ENCODE measurements at places on chromosomes 16 and 17.

DNA sequence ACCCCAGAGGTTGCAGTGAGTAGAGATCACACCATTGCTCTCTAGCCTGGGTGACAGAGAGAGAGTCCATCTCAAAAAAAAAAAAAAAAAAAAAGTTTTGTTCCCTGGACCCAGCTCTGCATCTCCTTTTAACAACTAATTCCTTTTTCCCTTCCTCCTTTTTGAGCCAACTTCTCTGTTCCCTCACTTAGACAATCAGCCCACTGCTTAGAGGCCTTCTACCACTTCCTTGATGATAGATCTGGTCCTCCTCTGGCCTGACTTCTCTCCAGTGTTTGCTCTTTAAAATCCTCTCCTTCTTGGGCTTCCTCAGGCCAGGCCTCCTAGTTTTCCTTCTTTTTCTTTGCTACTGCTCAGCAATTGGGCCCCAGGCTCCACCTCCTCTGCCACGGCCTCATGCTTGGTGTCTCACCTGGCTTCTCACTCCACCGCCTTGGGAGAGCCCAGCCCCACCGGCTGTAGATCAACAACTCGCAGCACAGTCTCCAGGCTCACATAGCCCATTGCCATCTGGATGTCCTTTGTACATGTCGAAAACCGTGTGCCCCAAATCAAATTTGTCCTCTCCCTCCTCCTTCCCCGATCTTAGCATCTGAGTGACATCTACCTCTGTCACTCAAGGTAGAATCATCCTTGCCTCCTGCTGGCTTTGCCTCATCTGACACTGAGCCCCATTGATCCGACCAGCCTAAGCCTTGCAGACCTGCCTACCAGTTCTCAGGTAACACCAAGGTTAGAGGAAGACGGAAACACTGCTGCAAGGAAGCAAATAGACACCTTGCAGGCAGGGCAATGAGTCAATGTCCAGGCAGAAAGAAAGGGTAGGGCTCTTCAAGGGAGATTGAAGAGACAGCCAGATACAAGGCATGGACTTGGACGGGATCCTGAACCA is 17.4 kb downstream of the ARHGAP27 start:
- DNase-seq, result no peak

GRCh38 chr17:81381632-81382577 is 13.4 kb upstream of the BAHCC1 start:
- no peak for DNase-seq

DNA sequence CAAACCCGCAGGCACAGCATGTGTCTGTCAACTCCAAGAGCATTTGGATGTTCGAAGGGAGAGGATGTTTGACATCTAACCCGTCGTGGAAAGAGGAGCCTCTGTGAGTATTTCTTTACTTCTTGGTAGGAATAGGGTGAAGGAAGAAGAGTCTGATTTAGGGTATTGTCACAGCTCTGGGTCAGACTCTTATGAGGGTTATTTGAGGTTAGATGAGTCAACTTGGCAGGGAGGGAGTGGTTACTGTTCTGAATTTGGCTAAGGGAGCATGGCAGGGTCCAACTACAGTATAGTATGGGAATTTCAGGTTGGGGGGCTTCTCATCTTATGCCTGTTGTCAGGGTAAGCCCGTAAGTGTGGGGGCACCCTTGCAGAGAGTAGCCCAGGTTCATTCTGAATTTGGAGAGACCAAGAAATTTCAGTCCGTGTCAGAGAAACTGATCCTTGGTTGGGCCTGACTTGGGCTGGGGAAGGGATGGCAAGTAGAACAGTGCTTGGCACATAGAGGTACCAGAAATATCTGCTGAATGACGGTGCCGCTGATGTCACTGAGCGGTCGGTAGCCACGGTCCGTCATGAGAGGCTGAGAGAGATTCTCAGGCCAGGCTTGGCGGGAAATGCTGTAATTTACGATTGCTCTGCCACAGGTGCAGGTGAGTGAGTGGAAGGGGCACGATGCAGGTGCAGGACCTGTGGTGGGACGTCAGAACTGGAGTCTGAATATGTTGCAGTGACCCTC is 43.2 kb downstream of the MYH3 start:
- DNase-seq, result no peak

GRCh38 chr16:57677622-57678369 is 9.7 kb downstream of the ADGRG3 start:
- no peak for DNase-seq

DNA sequence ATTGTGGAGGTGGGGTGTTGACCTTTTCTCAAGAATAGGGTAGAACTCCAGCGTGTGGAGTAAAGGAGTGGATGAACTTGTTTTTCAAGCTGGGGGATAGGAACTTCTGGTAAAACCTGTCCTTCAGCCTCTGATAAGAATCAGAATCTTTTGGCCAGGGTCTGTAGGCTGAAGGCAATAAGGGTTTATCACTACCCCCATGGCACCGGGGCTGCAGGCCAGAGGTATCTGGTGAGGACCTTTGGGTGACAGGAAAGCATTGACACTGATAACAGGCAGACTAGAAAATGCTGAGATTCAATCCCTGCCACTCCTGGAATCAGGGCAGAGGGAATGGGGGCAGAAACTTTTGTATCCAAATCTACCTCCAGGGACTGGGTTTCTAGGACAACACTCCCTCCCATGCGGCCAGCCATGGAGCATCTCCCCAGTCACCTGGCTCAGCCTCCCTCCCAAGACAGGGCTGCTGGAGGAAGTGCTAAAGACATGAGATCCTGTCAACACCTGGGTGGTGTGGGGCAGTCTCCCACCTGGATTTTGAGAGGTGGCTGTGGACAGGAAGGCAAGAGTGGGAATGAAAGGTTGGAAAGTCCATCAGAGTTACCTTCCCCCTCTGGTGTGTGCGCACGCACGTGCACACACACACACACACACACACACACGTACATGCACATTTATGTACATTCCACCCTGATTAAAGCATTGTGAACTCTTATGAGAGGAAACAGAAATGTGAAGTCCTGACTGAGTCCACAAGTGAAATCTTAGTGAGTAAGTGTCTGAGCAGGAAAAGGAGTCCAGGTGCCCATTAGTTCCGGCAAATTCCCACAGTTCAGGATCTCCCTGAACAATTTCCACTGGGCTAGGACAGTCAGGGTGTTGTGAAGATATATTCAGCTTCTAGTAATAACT is 53.1 kb upstream of the MARCHF10 start:
- no peak for DNase-seq

DNA sequence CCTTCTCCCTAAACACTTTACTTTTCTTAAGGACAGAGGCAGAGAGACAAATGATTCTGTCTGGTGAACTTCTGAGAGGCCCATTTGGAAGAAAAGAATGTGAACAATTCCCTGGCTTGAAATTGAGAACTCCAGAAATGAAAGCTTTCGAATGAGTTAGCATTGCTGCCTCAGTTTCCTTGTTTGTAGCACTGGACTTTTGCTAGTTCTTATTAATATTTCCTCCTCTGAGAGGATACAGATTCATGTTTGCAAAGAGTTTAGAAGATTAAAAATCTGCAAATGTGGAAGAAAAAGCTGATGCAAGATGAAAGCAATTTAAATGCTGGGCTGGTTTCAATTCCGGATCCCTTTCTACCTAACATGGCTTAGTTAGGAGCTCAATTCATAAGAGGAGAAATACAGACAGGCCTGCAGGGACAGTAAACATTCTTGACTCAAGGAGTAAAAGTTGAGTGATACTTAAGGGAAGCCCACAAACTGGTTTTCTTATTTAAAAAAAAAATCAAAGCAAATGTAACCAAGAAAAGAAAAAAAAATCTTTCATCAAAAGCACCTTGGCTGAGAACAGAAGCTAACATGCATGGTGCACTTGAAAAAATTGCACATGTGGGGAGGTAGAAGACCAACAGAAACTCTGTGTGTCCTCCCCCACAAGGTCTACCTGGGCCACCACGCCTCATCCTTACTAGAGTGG is 27.1 kb downstream of the HNF1B start:
- no peak for DNase-seq

GRCh38 chr16:82302042-82302727 is 132.2 kb upstream of the MPHOSPH6 start:
- DNase-seq, result no peak

DNA sequence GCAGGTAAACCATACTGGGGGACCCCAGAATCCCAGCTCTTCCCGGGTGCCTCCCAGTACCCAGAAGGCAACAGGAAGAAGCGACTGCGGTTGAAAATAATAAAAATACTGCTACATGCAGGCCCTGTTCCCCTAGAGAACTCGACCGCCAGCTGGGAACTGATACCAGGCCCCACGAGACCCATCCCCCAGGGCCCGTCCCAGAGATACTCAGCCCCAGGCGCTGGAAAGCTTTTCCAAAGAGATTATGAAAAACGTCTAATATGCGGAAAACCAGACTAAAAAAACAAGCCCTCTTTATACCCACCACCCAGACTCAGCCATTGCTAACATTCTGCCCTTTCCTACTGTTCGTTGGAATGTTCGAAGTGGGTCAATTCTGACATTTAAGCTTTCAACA is 12.9 kb upstream of the MEAK7 start:
- no peak for DNase-seq

DNA sequence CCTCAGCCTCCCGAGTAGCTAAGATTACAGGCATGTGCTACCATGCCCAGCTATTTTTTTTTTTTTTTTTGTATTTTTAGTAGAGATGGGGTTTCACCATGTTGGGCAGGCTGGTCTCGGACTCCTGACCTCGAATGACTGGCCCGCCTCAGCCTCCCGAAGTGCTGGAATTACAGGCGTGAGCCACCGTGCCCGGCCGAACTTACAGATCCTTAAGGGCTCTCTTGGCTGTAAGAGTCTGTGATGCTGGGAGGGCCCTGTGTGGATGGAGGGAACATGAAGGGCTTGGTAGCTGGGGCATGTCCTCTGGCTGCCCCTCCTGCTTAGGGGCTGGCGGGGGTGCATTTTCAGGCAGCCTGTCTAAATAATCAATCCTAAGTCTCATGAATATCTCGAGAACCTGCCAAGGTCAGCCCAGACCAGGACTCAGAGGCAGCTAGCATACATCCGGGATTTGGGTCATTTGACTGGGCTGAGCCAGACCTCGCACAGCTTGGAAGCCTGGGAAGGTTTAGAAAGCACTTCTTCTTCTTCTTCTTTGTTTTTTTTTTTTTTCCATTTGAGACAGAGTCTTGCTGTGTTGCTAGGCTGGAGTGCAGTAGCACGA is 17.1 kb downstream of the SPNS3 start:
- no peak for DNase-seq

DNA sequence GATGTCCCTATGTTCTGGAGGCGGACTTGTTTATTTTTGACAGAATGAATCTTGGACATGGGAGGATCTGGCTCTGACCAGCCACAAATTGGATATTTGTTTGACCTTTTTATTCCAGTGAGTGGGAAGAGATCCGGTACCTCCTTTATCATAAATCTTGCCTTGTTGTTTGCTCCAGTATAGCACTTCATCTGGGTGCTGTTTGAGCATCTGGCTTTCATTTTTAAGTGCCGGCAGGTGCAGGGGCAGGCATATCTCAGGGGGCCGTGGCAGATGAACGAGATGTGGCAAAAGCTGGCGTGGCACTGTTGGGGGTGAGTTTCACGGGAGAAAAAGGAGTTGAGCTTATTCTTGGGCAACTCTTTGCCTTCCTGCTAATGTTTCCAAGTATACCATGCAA is 37.8 kb downstream of the MSI2 start:
- DNase-seq, result no peak

GRCh38 chr17:43524945-43525575 is 21.1 kb downstream of the ETV4 start:
- DNase-seq, result no peak

DNA sequence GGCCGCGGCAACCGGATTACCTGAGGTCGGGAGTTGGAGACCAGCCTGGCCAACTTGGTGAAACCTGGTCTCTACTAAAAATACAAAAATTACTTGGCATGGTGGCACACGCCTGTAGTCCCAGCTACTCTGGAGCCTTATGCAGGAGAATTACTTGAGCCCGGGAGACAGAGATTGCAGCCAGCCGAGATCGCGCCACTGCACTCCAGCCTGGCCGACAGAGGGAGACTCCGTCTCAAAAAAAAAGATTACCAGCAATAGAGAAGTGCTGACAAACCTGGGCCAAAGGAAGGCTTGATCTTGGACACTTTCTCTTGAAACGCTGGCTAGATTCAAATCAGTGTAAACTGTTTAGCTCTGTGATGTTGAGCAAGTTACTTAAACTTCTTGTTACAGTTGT is 4.3 kb downstream of the MT1H start:
- DNase-seq, result peak; percentile 14

DNA sequence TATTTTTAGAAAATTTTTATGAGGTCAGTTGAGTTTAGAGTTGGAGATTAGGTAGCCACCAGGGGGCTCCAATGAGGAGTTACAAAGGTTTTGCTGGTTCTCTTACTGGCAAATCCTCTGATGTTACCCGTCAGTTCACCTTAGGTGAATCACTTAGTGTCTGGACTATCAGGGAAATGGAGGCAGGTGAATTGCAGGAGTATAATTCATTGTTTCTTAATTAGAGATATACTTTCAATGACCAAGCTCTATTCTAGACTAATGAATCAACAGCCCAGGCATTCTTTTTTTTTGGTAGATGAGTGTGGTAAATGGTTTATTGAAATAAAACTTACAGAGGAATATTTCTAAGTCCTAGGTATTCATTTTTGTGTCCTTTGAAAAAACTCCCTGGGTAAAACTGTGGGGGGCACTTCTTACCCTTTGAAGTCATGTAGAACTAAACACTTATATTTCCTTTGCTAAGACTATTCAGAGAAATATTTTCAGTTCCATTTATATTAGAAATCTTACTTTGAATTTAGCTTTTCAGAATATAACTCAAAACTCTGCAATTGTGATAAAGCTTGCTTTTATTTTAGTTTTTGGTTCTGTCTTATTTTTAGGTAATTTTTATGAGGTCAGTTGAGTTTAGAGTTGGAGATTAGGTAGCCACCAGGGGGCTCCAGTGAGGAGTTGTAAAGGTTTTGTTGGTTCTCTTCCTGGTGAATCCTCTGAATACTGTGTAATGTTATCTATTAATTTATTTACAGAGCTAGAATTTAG is 17.7 kb downstream of the PSMD11 start:
- DNase-seq, result peak; percentile 51

GRCh38 chr17:2634361-2634960 is 41.0 kb downstream of the PAFAH1B1 start:
- DNase-seq, result no peak

DNA sequence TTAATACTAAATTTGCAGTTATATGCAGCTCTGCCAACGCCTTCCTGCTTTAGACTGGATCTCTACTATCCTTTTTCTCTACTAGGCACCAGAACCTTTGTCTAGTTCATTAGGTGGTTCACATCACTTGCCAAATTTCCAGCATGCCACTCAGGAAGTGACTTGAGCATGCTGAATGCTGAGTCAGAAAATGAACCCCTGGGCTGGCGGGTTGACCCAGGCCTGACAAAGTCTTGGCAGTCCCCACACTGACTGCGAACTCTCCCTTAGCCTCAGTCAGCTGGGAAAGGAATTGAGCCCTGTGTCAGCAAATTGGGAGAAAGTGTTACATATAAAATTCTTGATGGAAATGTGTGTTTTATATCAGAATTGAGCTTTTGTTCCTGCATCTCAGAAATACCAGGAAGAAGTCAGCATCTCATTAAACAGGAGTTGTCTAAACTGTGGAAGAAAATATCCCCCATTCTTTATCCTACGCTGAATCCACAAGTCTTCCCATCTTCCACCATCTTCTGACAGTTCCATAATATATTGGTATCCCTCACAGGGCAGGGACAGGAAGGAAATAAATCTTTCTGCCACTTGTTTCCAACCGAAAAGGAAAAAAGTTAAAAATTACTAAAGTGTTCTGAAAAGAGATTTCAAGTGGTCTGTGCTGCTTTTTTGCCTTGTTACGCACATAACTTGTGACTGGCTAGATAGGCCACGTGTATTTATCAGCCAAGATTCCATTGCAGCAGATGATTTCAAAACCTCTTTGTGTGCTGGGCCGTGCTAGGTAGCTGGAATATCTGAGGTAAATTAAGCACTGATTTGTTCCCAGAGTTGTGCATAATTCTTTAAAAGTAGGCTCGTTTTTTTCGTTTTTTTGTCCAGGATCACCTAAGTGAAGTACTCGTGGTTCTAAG is 16.7 kb upstream of the SLC12A3 start:
- DNase-seq, result peak; percentile 21

- DNase-seq, result no peak
These were observed 325.8 kb downstream of the CBLN1 start for GRCh38 chr16:48955837-48956236.

Measured in CD14-positive monocyte (primary cell).